ENCODE measurements at places on chromosomes 7 and 10.

GRCh38 chr7:24701261-24702235 lies 55.7 kb downstream of the GSDME start:
- no peak for DNase-seq

- no peak for DNase-seq
Measured at GRCh38 chr10:47347303-47347675, 874 bp upstream of the RBP3 start.

GRCh38 chr7:1136841-1137516 lies 23.0 kb downstream of the ZFAND2A start:
- no peak for DNase-seq

GRCh38 chr10:73893426-73893825 lies 17.5 kb upstream of the PLAU start:
- DNase-seq: no peak

DNA sequence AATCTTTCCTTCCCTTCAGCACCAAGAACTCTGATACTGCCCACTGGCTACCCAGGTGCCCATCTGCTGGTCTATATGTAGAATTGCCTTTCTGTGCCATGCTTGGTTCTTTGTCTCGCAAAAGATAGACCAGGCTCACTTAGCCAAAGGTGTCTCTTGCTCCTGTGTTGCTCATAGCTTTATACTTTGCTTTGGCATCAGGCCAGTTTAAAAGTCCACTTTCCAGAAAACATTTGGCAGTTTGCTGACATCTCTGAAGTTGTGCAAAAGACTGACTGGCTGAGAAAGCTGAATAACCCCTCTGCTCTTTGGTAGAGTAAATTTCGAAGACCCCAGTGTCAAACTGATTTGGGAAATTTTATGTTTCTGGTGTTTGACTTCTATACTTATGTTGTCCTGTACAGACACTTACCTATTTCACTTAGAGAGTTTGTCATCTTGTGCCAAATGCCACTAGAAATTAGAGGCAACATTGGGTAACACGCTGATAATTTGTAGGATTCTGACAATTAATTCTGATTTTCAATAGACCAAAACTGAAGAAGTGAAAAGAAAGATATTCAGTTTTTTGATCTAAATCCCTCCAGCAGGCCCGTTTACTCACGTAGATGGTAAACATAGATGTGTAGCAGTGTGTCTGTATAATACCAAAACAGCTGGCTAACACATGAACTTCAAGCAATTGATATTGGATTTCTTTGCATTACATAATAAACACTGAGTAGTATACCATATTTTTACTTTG lies 91.1 kb downstream of the CPED1 start:
- no peak for DNase-seq

GRCh38 chr7:151462306-151462779 lies 22.4 kb upstream of the CRYGN start:
- DNase-seq: no peak

GRCh38 chr7:136278057-136278456 lies 300.9 kb upstream of the MTPN start:
- no peak for DNase-seq

DNA sequence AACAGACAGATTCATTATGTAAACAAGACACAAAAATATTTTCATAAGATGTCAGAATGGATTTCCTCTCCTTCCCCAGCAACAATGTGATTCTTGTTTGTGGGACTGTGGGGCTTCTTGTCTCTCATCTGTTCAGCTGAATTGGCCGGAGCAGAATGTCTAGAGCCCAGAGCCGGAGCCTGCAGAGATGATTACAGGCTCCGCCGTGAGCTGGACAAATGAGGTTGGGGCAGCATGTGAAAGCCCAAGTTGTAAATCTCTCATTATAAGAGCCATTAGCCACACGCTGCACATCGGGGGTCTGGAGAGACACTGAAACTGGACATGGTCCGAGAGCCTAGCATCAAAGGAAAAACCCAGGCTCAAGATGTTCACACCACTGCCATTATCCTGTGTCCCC lies 137.0 kb upstream of the ADAM12 start:
- no peak for DNase-seq
